ENCODE measurements at places on chromosomes 11 and 22.

DNA sequence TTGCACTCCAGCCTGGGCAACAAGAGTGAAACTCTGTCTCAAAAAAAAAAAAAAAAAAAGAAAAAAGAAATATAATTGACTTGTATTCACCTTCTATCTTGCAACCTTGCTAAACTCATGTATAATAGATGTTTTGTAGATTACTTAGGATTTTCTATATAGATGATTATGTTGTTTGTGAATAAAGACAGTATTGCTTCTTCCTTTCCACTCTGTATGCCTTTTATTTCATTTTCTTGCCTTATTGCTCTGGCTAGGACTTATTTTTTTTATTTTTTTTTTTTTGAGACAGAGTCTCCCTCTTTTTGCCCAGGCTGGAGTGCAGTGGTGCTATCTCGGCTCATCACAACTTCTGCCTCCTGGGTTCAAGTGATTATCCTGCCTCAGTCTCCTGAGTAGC, 29.7 kb upstream of the SOX10 start:
- no peak for DNase-seq

DNA sequence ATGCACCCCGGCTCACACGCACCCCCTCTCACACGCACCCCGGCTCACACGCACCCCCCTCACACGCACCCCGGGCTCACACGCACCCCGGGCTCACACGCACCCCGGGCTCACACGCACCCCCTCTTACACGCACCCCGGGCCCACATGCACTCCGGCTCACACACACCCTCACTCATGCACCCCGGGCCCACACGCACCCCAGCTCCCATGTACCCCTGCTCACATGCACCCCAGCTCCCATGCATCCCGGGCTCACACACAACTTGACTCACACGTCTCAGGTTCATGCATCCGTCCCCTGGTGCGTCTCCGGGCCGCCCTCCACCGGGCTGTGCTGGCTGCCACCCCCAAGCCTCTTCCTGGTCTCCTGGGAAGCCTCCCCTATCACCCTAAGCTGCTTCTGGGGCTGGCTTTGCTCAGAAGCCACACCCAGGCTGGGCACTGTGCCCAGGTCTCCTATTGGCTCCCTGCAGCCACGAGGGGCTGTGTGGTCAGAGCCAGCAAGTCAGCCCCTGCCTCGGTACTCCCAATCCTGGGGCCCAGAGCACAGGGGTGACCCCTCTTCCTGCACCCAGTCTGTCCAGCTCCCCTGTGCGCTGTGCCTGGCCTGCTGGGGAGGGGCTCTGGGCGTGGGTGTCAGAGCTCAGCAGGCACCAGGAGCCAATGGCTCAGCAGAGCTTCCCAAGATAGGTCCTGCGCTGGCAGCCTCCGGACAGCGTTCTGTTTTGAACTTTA, 16.9 kb downstream of the TSPAN4 start:
- peak; percentile 97 for DNase-seq

DNA sequence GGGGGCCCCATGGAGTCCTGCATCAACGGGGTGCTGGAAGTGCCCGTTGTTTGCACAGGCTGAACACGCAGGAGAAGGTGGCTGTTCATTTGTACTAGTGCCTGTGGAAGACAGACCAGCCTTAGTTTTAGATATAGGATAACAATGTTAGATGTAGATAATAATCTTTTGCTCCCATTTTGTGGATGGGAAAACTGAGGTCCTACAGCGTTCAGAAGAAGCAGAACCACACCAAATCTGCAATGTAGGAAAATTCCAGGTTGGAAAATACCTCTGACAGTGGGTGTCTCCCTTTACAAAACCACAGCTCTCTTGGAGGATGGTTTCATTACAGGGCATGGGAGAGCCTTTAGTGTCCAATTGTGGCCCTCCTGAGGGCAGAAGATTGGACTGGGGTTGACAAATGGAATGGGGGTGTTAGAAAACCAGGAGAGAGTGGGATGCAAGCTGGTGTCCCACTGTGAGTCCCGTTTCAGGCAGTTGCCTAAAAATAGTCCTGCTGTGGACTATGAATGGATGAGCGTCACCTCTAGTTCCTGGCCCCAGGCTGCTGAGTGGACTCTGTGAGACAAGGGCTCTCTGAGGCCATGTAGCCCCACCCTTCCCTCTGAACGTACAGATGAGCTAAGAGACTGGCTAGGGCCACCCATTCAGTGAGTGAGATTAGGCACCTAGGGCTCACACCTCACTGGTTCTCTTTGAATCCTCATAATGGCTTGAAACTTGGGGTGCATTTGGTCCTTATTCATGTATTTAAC, 508.8 kb downstream of the MN1 start:
- DNase-seq, result no peak

GRCh38 chr11:77175869-77176539, 48.0 kb downstream of the MYO7A start:
- DNase-seq, result no peak

DNA sequence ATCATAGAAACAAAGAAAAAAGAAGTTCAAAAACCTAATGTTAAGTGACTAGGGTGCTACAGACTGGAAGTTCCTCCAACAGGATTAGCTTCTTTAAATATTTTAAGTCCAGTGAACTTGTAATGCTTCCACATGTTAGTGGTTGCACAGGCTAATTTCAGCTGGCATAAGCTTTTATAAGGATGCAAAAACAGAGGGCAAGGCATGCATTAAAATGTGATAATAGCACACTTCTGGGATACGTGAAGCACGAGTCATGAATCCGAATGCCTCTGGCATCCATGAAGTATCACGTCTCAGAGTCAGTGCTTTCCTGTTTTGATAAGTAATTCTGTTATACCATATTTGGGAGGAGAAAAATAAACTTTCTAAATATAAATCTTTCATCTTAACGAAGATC, 106.8 kb downstream of the DCDC1 start:
- DNase-seq, result no peak

GRCh38 chr11:30488304-30488998, 97.7 kb downstream of the MPPED2 start:
- DNase-seq, result no peak

- no peak for DNase-seq
Observed at GRCh38 chr11:123382555-123383074, 47.5 kb upstream of the GRAMD1B start.

DNA sequence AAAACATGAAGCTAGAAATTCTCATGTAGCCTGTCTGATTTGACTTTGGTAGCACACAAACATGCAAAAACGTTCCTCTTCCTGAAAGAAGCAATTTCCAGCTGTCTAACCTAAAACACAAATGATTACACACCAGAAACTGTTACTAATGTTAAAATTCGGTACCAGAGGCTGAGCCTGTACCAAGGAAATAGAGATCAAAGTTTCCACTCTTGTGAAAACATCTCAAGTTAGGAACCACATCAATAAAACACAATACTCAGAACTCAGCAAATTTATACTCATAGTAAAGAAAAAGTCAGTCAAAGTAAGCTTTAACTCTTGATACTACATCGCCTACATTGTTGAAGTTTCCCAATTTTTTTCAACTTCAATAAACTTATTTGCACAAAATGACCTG, 107.8 kb downstream of the FCHSD2 start:
- no peak for DNase-seq

GRCh38 chr11:33540946-33541915, 159.4 kb downstream of the C11orf91 start:
- no peak for DNase-seq

DNA sequence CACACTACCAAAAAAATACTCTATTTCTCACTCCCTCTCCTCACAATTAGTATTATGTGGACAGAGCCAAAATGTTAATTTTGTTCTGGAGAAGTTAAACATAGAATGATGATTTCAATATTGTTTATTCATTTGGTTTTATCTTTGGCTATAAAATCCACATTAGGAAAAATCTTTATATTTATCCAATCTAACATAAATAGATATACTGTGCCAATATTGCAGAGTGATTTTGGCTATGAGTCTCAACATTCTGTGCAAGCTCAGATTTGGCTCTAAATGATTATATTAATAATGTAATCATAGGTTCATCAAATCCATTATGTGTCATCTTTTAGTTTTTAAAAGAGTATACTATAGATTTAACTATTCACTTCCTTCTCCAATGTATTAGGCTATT, 667.5 kb upstream of the CHORDC1 start:
- no peak for DNase-seq

GRCh38 chr22:48084041-48084728, 1321.7 kb downstream of the TBC1D22A start:
- no peak for DNase-seq

GRCh38 chr22:50717709-50718351, 20.2 kb upstream of the ACR start:
- DNase-seq, result no peak

GRCh38 chr11:90288212-90288821, 65.5 kb upstream of the CHORDC1 start:
- peak; percentile 2 for DNase-seq

- no peak for DNase-seq
Observed at GRCh38 chr22:30427871-30428270, 2.3 kb downstream of the MTFP1 start.

DNA sequence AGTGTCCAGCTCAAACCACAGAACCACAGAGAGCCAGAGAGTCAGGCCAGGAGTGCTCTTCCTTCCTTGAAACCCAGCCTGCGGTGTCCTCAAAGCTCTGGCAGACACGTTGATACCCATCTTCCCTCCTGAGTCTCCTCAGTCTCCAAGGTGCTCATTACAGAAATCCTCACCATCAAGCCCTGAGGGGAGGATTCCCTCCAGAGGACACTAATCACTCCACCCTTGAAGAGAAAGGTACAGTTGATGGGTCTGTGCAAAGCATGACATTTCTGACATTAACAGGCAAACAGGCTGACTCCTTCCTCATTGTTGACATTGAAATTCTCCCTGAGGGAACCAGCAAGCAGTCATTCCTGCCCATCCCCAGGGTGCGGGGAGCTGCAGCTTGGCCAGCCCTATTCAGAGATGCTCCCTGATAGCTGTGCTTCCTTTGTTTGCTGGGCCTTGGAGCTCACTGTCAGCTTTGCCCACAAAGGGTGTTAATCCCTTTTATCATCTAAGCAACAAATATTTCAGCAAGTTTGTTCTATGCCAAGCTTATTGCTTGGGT, 101.7 kb upstream of the CSNK2A3 start:
- no peak for DNase-seq

GRCh38 chr11:14713496-14714244, 70.1 kb downstream of the PDE3B start:
- DNase-seq, result no peak

DNA sequence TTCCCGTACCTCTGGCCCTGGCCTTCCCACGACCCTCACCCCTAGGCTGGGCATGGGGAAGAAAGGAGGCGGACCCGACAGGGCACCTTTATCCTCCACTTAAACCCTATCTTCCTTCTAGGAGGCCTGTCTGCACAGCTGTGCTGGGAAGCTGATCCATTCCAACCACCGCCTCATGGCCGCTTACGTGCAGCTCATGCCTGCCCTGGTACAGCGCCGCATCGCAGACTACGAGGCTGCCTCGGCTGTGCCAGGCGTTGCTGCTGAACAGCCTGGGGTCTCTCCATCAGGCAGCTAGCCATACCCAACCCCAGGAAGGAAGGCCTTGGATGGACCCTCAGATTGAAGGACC, 599 bp downstream of the TIMM10B start:
- no peak for DNase-seq

DNA sequence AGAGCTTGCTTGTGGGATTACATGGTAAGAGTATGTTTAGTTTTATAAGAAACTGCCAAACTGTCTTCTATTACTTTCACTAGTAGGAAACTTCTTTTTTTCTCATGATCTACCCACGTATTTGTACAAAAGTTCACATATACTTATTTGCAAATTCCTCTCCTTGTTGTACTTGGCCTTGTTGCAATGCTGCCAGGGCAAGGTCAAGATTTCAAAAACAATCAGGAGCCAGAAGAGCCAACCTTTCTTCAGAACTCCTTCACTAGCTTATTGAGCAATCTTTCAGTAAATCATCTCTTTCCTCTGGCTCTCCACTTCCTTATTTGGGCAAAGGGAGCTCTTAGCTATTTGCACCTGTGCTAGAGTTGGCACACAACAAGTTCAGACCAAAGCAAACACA, 9.7 kb downstream of the SRSF8 start:
- no peak for DNase-seq

GRCh38 chr11:7910286-7910788, 20.7 kb downstream of the OR10A6 start:
- no peak for DNase-seq

GRCh38 chr11:70538641-70539359, 140.5 kb downstream of the CTTN start:
- no peak for DNase-seq

- peak; percentile 13 for DNase-seq
Observed at GRCh38 chr11:134124660-134125451, 56.0 kb downstream of the JAM3 start.

DNA sequence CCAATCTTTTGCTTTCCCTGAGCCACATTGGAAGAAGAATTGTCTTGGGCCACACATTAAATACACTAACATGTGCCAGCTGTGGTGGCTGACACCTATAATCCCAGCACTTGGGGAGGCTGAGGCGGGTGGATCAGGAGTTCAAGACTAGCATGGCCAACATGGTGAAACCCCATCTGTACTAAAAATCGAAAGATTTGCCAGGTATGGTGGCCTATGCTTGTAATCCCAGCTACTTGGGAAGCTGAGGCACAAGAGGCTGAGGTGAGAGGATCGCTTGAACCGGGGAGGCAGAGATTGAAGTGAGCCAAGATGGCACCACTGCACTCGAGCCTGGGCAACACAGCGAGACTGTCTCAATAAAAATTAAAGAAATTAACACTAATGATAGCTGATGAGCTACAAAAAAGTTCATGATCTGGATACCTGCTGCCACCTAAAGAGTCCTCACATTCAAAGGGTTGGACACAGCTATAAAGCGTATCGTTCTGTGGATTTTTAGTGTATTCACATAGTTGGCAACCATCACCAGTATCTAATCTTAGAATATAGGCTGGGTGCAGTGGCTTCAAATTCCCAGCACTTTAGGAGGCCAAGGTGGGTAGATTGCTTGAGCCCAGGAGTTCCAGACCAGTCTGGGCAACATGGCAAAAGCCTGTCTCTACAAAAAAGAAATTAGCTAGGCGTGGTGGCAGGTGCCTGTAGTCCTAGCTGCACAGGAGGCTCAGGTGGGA, 3.4 kb upstream of the LDHC start:
- no peak for DNase-seq

GRCh38 chr11:133269267-133269666, 263.0 kb downstream of the OPCML start:
- no peak for DNase-seq

- no peak for DNase-seq
Observed at GRCh38 chr11:93817426-93818348, 32.7 kb downstream of the VSTM5 start.

GRCh38 chr11:67345920-67346819, 7.2 kb downstream of the POLD4 start:
- no peak for DNase-seq

GRCh38 chr11:117838901-117839300, 14.4 kb upstream of the FXYD2 start:
- DNase-seq, result no peak
